Activated CD4-positive, alpha-beta T cell treated with anti-CD3 and anti-CD28 coated beads for 36 hours (primary cell): ENCODE measurements at places on chromosomes 1 and 21. TPM values are rescaled to one million over a fixed set of nuclear protein-coding genes. Genes with fewer than 3 reads are reported as not detected.

Gene CCDC181
- total RNA-seq, result 0.14 TPM

Gene S100A6
- 219 TPM for total RNA-seq

Gene TYW3
- total RNA-seq, result 29.9 TPM

DNA sequence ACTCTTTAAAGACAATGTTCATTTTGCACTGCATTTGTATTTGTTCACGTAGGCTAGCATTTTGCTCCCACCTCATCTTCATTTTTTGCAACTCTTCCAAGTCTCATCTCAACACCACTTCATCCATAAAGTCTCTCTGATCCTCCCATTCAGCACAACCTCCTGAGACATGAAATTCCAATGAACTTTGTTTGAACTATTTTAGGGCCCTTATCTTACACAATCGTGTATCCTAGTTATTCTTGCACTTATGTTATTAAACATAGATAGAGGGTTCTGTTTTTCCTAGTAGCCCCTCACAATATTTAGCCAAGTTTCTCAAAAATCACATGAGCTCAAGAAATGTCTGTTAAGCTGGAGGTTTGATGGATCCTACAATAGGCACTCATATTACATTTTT is 500.5 kb upstream of the ADAMTS5 start:
- no peaks in the 10 kb centered on the region for H3K4me1 ChIP-seq
- DNase-seq, result no peak
- H3K27me3 ChIP-seq, result peaks cover 2% of the 10 kb centered on the region
- no peak overlapping the region for H3K27ac ChIP-seq
- H3K4me3 ChIP-seq, result no peak overlapping the region

GRCh38 chr1:11494771-11495170 is 15.8 kb downstream of the DISP3 start:
- DNase-seq, result no peak
- H3K27ac ChIP-seq, result no peak overlapping the region
- peaks cover 11% of the 10 kb centered on the region for H3K27me3 ChIP-seq

GRCh38 chr21:25934771-25935224 is 200.0 kb downstream of the GABPA start:
- no peaks in the 10 kb centered on the region for H3K27me3 ChIP-seq
- H3K36me3 ChIP-seq, result no peaks in the 10 kb centered on the region
- no peak overlapping the region for H3K4me3 ChIP-seq
- DNase-seq, result peak; percentile 53
- H3K4me1 ChIP-seq, result peaks cover 7% of the 10 kb centered on the region
